ENCODE measurements at places on chromosomes 3 and 15.

GRCh38 chr3:71078723-71079525 is 504.6 kb downstream of the FOXP1 start:
- DNase-seq: no peak

DNA sequence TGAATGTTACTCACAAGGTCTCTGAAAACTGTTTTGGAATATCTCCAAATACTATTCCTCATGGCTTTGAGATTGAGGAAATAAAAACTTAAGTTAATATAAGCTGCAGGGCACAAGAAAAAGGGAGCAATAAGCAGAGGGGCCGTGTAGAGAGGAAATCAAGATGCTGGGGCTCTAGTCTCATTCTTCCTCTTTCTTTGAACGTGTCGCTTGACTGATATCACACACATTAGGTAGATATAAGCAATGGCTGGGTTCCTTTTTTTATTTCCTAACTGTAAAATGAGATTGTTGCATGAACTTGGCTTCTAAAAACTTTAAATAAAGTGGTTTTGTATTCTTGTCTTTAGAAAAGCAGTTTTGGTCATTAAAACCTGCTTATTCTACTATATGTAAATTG is 326.7 kb upstream of the ROPN1 start:
- no peak for DNase-seq

DNA sequence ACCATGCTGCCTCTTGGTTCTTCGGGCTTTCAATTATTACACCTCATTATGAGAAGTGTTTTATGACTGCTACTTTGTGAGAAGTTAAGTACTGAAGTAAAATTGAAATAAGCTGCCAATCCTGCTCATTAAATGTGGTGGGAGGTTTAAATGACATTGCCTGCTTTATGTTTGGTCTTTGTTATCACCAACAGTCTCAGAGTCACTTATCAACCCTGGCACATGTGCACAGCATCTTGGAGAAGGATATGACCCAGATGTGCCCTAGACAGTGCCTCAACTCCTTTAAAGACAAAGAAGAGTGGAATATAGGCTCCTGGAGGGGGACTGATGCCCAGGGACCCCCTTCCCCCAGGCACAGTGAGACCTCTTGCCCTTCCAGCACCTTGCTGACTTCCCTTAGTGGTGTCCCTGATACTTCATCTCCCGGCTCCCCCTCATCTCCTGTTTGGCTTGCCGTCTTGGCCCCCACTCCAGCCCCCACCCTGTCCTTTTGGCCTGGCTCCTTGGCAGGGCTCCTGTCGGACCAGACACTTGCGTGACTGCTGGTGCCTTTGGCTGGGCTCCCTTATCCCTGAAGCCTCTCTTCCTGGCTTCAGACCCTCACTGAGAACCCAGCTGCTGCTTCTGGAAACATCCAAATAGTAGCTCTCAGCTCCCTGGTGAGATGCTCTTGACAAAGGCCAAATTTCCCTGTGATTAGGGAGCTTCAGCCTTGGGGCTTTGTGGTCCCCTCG is 39.8 kb downstream of the ARHGAP31 start:
- peak; percentile 12 for DNase-seq

DNA sequence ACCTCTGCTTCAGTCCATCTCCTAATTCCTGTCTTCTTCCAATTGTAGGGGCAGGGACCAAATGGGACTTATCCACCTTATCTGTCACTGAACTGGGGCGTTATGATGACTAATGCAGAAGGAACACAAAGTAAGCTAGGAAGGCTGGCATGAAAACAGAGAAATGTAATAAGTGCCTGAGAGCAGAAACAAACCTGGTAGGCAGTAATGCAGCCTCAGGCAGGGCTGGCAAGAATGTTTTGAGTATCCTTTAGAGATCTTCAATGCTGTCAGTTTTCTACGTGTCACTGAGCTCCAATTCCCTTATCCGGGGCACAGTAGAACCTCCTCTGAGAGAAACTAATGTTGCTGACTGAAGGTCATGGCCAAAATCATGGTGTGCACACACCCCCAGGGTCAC is 246.2 kb upstream of the TBL1XR1 start:
- DNase-seq: no peak

DNA sequence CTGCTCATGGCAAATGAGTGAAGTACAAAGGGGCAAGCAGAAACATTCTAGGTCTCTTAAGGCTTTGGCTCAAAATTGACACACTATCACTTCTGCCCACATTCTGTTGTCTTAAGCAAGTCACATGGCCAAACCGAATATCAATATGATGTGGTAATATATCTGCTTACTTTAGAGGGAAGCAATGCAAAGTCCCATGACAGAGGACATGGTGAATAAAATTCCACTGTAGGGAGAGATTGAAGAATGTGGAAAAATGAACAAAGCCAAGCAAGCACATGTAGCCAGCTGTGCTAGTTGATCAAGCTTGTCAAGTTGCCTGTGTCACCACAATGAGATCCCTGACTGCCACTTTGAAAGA is 11.2 kb upstream of the TBC1D5 start:
- peak; percentile 79 for DNase-seq

Measured in skin of body (tissue), 3 donors.